ENCODE measurements at places on chromosomes 3 and 15. TPM values are rescaled to one million over a fixed set of nuclear protein-coding genes. Genes with fewer than 3 reads are reported as not detected.

The UBE2E2 gene
- 26.6 TPM for total RNA-seq

The SYNM gene
- 5.3 TPM for total RNA-seq

The ISL2 gene
- total RNA-seq, result 0.47 TPM

The FRMD4B gene
- total RNA-seq, result 107 TPM

The LMOD3 gene
- total RNA-seq, result not detected

The KCNH8 gene
- total RNA-seq, result not detected

The GPR149 gene
- not detected for total RNA-seq

The TJP1 gene
- total RNA-seq, result 85.1 TPM

The MASP1 gene
- total RNA-seq, result under 0.01 TPM

The SAMMSON gene
- total RNA-seq, result not detected

All from endothelial cell of coronary artery (primary cell).